ENCODE measurements at places on chromosomes 16 and 17. TPM values are rescaled to one million over a fixed set of nuclear protein-coding genes. Genes with fewer than 3 reads are reported as not detected.
A peak's percentile ranks its signal among the peaks of the same experiment; 100 is the strongest.

DNA sequence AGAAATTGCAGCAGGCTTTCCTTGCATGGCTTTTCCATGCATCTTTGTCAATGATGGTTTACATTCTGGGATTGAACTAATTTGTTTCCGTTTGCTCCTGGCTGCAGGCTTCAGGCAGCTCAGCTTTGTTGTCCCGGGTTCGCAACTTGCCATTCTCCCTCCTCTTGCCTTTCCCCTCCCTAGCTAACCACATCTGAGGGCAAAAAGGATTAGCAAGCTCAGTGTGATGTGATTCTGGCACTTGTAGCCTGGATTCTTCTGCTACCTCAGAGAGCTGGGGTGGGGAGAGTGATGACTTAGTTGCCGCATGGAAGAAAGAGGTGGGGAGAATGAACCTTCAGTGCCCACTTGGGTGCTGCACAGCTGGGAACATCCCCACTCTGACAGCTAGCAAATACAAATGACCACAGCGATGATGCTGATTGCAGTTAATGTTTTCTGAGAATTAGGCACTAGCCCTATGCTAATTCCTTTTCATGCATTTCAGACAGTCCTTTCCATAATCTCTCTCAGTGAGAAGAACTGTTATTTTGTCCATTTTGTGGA, 120.2 kb upstream of the SALL1 start:
- DNase-seq, result no peak

DNA sequence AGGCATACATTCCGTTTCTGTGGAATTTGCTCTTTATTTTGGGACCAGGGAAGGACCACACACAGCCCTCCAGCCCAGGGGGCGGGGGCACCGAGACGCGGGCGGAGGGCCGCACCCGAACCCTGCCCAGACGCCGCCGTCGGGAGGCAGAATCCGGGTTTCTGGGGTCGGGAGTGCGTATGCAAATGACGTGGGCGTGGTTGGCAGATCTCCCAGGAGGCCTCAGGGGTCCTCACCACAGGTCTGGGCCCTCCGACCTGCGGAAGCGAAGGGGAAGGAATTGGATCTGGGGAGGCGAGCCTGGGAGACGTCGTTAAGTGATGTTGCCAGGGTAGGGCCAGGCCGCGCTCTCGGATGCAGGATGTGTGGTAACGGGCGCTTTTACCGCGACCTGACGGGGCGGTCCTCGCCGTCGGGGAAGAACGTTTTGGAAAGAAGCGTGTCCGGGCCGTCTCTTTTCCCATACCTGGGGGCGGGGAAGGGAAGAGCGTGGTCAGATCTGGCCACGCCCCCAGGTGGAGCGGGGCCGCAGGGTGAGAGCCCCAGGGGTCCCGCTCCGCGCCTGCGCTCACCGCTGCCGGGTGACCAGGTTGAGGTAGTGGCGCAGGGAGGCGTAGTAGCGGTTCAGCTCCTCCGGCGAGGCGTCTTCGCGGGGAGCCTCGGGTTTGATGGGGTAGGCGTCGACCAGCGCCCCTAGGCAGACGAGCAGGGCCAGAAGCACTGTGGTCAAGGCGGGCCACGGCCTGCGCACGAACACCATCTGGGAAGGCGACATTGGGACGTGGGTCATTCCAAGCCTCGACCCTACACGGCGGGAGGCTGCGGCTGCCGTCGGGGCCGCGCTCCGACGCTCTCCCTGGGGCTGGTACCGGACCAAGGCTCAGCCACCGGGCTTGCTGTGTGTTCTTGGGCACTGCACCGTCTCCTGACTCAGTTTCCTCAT, 745 bp downstream of the PYY start:
- DNase-seq, result no peak

RABEP2 gene
- total RNA-seq, result 5.1 TPM

DNA sequence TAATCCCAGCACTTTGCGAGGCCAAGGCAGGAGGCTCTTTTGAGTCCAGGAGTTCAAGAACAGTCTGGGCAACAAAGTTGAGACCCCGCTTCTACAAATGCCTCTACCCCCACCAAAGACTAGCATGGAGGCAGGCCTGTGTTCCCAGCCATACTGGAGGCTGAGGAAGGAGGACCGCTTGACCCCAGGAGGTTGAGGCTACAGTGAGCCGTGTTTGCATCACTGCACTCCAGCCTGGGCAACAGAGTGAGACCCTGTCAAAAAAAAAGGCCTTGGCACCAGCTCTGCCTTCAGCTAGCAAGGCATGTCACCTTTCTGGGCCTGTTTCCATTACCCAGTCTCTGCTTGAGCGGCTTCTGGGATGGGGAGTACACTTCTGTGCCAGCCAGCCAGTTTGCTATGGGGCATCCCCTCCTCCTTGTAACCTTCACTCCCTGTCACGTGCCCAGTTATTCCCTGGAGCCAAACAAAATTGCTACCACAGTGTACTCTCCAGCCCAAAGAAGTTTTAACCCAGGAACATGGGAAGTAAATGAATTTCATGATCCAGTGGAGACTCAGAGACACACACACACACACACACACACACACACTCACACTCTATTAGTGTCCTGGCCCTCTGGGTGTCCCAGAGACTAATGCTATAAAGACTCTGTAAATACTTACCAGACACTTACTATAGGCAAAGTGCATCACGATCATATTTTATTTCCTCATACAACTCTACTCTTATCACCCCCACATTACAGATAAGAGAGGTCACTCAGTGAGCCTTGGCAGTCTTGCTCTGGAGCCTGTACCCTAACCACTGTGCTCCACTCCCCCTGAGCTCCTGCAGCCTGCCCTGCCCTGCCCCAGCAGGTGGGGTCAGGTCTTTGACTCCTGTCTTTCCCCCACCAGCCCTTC, 2.5 kb downstream of the CISD3 start:
- no peak for DNase-seq

THAP11 gene
- total RNA-seq, result 61.9 TPM

GRCh38 chr16:6611535-6611934, 721.1 kb upstream of the RBFOX1 start:
- no peak for DNase-seq

- DNase-seq, result no peak
Observed at GRCh38 chr17:69533481-69534234, 119.2 kb downstream of the MAP2K6 start.

DNA sequence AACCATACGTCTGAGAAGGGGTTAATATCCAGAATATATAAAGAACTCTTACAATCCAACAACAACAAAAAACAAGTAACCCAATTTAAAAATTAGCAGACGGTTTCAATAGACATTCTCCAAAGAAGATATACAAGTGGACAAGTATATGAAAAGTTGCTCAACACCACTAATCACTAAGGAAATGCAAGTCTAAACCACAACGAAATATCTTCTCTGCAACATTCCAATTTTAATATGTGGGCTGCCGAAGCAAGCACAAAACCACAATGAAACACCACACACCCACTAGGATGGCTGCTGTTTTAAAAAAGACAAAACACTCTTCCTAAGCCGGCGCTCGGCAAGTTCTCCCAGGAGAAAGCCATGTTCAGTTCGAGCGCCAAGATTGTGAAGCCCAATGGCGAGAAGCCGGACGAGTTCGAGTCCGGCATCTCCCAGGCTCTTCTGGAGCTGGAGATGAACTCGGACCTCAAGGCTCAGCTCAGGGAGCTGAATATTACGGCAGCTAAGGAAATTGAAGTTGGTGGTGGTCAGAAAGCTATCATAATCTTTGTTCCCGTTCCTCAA, 5.9 kb upstream of the SLC13A2 start:
- DNase-seq, result no peak

DNA sequence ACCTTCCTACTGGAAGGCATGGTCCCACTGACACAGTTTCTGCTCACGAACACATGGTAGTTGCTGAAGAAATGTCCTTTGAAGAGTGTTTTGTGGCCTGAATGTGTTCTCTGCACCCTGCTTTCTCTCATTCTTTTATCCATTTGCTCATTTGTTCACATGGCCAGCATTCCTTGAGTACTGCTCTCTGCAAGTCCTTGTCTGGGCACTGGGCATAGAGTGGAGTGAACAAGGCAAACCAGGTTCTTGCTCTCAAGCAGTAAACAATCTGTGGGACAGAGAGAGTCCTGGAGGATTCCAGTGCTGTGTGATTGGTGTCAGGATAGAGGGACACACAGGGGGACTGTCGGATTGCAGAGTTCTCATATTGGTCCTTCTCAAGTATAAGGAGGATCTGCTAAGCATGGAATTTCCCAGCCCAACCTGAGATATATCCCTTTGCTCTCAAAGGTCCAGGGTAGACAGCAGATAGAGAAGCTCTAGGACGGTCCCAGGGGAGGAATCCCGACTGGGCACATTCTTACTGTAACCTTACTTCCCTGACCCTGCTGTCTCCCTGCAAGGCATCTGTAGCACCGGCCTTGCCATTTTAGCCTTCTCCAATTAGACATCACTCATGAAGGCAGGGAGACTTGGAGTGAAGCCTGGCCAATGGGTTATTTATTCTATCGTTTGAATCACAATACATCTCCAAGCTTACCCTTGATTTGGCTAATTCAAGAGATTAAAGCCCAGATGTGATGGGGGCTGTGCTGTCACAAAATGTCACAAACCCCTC, 32.3 kb downstream of the ARL4D start:
- no peak for DNase-seq

GRCh38 chr17:61722398-61722797, 131.4 kb upstream of the NACA2 start:
- DNase-seq, result no peak

DNA sequence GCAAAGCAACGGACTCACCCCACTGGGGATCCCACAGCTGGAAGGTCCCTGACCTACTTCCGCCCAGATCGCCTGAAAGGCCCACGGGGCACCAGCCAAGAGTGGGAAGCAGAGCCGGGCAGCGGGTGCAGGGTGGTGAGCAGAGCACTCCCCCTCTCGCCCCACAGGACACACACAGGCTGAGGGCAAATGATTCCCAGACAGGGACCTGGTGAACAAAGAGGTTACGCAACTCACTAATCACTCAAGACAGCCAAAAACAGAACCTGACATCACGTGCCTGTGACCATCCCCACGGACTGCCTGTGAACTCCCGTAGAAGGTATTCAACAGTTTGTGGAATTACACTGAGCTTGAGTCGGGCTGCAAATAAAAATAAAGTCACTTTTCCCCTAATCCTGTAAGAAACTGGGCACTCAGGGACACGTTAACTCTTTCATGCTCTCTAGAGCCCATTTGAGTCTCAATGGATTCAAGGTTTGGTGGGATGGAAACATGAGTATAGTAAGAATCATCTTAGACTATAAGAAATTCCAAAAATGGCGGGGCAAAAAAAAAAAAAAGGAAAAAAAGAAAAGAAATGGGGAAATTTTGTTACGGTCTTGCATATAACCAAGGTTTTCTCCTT, 396.1 kb downstream of the SOX9 start:
- DNase-seq, result peak; percentile 21

- peak; percentile 73 for DNase-seq
Observed at GRCh38 chr17:42518046-42518754, 17.8 kb upstream of the NAGLU start.

- DNase-seq, result no peak
Observed at GRCh38 chr16:35733278-35733965, 2274.0 kb downstream of the TP53TG3F start.

GRCh38 chr16:70480127-70481105, 26.0 kb downstream of the FCSK start:
- DNase-seq, result no peak

DNA sequence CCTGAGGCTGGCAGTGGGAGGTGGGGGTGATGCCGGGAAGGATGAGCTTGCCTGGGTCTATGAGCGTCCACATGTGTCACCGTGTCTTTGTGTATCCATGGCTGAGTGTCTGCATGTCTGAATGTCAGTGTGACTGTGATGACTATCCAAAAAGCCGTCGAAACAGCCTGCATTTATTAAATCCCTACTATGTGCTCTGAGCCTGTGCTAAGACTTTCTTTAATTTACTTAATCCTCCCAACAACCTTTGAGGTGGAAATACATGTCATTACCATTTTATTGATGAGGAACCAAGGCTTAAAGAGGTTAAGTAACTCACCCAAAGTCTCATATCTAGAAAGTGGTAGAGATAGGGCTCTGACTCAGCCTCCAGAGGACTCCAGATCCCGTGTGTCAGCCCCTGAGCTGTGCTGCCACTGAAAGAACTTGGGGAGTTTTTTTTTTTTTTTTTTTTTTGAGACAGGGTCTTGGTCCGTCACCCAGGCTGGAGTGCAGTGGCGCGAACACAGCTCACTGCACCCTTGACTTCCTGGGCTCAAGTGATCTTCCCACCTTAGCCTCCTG, 20.0 kb downstream of the ARHGAP23 start:
- no peak for DNase-seq

DNA sequence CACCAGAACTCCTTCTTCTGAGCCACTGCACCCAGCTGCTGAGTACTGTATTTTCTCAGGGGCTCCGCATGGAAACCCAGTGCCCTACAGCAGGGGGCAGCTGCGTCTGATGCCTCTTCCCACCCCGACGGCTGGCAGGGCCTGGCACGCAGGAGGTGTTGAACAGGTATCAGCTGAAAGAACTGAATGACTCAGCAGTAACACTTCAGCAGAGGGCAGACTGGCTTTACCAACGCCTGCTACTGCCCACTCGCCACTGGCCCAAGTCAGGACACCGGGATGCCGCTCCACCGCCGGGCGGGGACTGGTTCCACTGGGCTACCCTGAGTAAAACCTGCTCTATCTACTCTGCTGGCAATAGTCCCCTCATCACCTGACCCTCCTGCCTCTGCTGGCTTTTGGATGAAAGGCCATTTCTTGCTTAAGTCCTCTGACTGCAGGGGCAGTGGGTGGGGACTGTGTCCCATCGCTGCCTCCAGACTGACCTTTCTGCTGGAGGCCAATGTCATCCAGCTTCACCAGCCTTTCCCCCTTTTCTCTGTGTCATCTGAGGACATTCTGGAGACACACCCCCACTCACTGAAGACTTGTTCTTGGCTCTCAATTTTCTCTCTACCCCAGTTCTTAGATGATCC, 100.4 kb upstream of the FA2H start:
- DNase-seq, result no peak

- DNase-seq, result peak; percentile 39
Observed at GRCh38 chr17:74361230-74362068, at the start of gene BTBD17. Gene BTBD17, minus strand, starts transcription at chr17:74361868. Its CDS starts 49 bp downstream, at chr17:74361819.

GRCh38 chr16:88894681-88895300, 28.3 kb upstream of the PABPN1L start:
- no peak for DNase-seq

KIAA0513 gene
- 8.2 TPM for total RNA-seq

DNA sequence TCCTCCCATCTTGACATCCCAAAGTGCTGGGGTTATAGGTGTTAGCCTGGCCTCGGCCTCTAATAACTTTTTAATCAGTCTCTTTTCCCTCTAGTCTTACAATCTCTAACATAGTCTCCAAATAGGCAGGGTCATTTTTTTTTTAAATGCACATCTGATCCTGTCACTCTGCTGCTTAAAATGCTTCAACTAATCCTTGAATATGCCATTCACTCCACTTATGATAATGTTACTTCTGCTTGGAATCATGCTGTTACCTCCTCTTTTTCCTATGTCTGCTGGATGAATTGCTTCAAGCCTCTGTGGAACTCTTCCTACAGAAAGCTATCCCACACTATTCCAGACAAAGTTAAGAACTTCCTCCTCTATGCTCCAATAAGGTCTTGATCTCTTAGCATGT, 22.8 kb downstream of the CRLF3 start:
- DNase-seq, result no peak

GRCh38 chr17:55161935-55162555, 102.7 kb upstream of the HLF start:
- no peak for DNase-seq

- DNase-seq, result peak; percentile 72
Observed at GRCh38 chr16:70700101-70701020, 14.5 kb upstream of the MTSS2 start.
